ENCODE measurements at places on chromosomes 12 and 14.
A peak's percentile ranks its signal among the peaks of the same experiment; 100 is the strongest.

DNA sequence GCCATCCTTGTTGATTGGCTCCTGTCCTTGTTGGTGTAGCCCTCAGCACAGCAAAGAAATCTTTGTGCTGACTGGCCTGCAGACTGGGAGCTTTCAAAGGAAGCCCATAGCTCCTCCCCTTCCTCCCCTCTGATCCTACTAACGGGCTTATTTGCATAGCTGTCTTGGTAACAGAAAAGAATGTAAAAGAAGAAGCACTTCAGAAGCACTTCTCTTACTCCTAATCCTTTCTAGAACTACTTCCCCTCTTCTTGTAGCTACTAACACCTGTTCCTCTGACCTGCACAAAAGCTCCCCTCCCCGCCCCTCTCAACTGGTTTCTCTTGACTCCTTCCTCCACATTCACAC lies 14.3 kb upstream of the RIC8B start:
- no peak for DNase-seq

- DNase-seq, result no peak
Measured at GRCh38 chr12:89163918-89164317, 188.4 kb downstream of the DUSP6 start.

DNA sequence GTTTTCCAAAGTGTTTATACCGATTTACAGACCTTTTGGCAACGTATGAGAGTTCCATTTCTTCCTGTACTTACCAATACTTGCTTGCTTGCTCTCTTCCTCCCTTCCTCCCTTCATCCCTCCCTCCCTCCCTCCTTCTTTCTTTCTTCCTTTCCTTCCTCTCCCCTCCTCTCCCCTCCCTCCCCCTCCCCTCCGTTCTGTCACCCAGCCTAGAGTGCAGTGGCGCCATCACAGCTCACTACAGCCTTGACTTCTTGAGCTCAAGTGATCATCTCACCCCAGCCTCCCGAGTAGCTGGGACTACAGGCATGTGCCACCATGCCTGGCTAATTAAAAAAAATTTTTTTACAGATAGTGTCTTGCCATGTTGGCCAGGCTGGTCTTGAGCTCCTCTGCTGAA lies 40.4 kb downstream of the DIP2B start:
- no peak for DNase-seq

GRCh38 chr12:78249578-78249977 lies 418.9 kb downstream of the NAV3 start:
- no peak for DNase-seq

- no peak for DNase-seq
Measured at GRCh38 chr12:95443459-95443858, 30.5 kb upstream of the METAP2 start.

GRCh38 chr14:55190906-55191202 lies 531 bp downstream of the DLGAP5 start:
- no peak for DNase-seq

DNA sequence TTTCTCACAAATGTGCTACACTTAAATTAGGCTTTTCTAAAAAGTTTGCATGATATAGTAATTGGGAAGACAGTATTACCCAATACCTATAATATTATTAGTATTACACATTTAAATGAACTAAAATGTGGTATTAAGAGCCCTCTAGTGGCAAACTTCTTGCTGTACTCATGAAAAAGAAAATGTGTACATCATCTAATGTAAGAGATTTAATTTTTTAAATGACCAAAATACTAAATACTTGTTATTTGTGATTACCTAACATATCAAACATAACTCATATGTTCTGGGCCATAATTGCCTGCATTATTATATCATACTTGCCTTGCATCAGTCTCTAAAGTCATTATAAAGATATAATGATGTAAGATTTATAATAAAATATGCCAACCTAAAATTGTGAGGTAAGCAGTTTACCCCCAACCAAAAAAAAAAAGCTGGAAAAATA lies 64.2 kb downstream of the DNAI7 start:
- DNase-seq, result peak; percentile 9

DNA sequence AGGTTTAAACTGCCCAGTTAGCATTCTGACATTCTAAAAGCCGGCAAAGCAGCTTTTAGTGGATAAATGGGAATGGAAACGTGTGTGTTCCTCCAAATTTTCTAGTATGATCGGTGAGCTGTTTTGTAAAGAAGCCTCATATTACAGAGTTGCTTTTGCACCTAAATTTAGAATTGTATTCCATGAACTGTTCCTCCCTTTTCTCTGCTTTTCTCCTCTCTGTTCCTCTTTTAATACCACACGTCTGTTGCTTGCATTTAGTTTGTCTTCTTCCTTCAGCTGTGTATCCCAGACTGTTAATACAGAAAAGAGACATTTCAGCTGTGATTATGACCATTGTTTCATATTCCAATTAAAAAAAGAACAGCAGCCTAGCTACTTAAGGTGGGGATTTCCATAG lies 10.7 kb downstream of the DYRK2 start:
- no peak for DNase-seq

DNA sequence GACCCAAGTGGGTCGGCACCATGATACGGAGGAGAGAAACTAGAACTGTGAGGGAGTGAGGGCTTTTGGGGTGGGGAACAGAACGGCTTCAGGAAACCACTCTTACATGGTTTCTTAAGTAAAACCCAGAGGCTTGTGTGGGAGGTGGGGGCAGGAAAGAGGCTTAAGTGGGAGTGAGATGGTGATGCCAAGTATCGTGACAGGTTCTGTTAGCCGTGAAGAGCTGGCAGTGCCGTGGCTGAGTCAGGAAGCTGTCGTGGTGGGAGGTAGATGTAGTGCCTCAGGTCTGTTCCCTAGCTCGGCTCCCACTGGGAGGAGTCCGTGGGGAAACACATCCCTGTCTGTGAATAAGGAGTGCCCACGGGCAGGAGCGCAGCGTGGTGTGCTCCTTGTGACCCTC lies 185.8 kb upstream of the FKBP4 start:
- no peak for DNase-seq

DNA sequence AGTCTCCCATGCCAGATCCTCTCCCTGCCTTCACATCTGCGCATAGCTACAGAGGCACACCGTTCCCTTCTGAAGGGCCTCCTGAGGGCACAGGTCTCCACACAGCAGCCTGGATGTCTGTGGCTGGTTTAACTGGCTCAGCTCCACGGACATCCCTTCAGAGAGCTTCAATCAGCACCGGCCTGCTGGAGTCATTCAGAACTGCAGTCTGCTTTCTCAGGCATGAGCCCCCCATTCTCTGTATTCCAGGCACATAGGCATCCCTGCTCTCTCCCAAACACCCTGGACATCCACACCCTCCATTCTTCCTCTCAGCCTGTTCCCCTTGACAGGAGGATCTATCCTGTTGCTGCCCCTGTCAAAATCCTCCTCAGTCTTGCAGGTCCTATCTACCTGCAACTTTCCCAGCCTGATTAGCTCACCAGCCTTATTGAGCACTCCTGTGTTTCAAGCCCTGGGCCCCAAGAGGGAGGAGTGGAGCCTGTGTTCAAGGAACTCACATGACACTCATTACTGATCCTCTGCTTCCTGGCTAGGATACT lies 2.9 kb upstream of the DHRS2 start:
- DNase-seq, result no peak

GRCh38 chr12:2834581-2835491 lies at the start of gene NRIP2:
Gene NRIP2, minus strand, starts transcription at chr12:2835035. Its CDS starts 52 bp downstream, at chr12:2834983.
- no peak for DNase-seq

- no peak for DNase-seq
Measured at GRCh38 chr14:90547968-90548367, 151.1 kb downstream of the CALM1 start.

GRCh38 chr12:65892841-65893251 lies 68.6 kb downstream of the HMGA2 start:
- no peak for DNase-seq

GRCh38 chr14:102525219-102525928 lies 15.8 kb upstream of the ANKRD9 start:
- DNase-seq, result no peak

Data from NCI-H1436 treated with DMSO at 0.1 percent for 48 hours (cell line).